ENCODE measurements at places on chromosomes 12 and 14. TPM values are rescaled to one million over a fixed set of nuclear protein-coding genes. Genes with fewer than 3 reads are reported as not detected.

TPPP2 gene
- total RNA-seq: not detected

OR5AU1 gene
- total RNA-seq: not detected

MUCL1 gene
- not detected for total RNA-seq

B4GALNT3 gene
- total RNA-seq: 2.3 TPM

RNASE3 gene
- not detected for total RNA-seq

GDF3 gene
- not detected for total RNA-seq

ADAM21 gene
- total RNA-seq: 0.08 TPM

NYNRIN gene
- 0.31 TPM for total RNA-seq

DNA sequence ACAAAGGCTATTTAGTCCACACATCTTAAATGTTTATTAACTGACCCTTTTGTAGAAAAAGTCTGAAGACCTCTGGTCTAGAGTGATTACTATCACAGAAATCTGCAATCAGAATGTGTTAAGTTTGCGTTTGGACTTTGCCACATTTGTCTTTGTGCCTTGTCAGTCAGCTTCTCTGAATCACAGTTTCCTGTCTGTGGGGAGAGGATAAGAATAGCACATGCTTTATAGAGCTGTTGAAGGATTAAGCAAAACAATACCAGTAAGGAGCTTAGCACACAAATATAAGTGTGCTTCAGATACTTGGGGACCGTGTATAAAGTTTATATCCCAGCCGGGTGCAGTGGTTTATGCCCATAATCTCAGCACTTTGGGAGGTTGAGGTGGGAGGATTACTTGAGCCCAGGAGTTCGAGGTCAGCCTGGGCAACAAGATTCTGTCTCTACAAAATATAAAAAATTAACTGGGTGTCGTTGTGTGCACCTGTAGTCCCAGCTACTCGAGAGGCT, 63.0 kb upstream of the BTG1 start:
- no peaks in the 10 kb centered on the region for H3K27me3 ChIP-seq
- no peak overlapping the region for H3K27ac ChIP-seq
- DNase-seq: peak; percentile 39
- peak overlapping the region; percentile 54 for H3K4me3 ChIP-seq
- no peaks in the 10 kb centered on the region for H3K4me1 ChIP-seq
- no peaks in the 10 kb centered on the region for H3K36me3 ChIP-seq

GRCh38 chr14:76930549-76930948, 98.0 kb downstream of the IRF2BPL start:
- H3K27me3 ChIP-seq: no peaks in the 10 kb centered on the region
- peak overlapping the region; percentile 39 for H3K27ac ChIP-seq
- peaks cover 32% of the 10 kb centered on the region for H3K4me1 ChIP-seq
- H3K36me3 ChIP-seq: no peaks in the 10 kb centered on the region

DNA sequence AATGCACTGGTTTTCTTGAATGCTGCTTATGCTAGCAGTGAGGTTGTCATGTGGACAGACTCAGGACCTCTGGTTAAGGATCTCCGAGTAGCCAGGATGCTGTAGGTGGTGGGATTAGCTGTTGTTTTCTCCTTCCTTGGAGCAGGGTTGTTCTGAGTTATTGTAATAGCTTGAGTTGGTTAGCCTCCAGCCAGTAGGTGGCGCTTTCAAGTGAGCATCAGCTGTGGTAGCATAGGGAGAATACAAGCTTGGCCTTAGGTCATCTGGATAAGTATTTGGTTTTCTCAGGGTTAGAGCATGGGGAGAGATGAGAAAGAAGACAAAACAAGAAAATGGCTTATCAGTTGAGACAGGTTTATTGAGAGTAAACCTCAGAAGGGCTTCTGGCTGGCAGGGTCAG, 299.7 kb upstream of the FBXO33 start:
- no peaks in the 10 kb centered on the region for H3K36me3 ChIP-seq
- DNase-seq: no peak
- no peak overlapping the region for H3K27ac ChIP-seq
- no peaks in the 10 kb centered on the region for H3K27me3 ChIP-seq
- no peaks in the 10 kb centered on the region for H3K4me1 ChIP-seq
- no peak overlapping the region for H3K4me3 ChIP-seq

- DNase-seq: no peak
- H3K27me3 ChIP-seq: no peaks in the 10 kb centered on the region
- H3K4me3 ChIP-seq: no peak overlapping the region
- no peaks in the 10 kb centered on the region for H3K36me3 ChIP-seq
- H3K27ac ChIP-seq: no peak overlapping the region
These were observed 16.9 kb downstream of the FAM222A start for GRCh38 chr12:109730306-109731145.

- H3K4me1 ChIP-seq: no peaks in the 10 kb centered on the region
- H3K4me3 ChIP-seq: no peak overlapping the region
- DNase-seq: no peak
- H3K27me3 ChIP-seq: no peaks in the 10 kb centered on the region
- no peak overlapping the region for H3K27ac ChIP-seq
These were observed 115.2 kb upstream of the BCAT1 start for GRCh38 chr12:25063873-25064628.

GRCh38 chr12:34363050-34363673, 340.9 kb downstream of the ALG10 start:
- H3K4me1 ChIP-seq: no peaks in the 10 kb centered on the region
- H3K4me3 ChIP-seq: peak overlapping the region; percentile 35
- no peak for DNase-seq
- no peaks in the 10 kb centered on the region for H3K36me3 ChIP-seq
- H3K27ac ChIP-seq: peak overlapping the region; percentile 44
- peaks cover 32% of the 10 kb centered on the region for H3K27me3 ChIP-seq

DNA sequence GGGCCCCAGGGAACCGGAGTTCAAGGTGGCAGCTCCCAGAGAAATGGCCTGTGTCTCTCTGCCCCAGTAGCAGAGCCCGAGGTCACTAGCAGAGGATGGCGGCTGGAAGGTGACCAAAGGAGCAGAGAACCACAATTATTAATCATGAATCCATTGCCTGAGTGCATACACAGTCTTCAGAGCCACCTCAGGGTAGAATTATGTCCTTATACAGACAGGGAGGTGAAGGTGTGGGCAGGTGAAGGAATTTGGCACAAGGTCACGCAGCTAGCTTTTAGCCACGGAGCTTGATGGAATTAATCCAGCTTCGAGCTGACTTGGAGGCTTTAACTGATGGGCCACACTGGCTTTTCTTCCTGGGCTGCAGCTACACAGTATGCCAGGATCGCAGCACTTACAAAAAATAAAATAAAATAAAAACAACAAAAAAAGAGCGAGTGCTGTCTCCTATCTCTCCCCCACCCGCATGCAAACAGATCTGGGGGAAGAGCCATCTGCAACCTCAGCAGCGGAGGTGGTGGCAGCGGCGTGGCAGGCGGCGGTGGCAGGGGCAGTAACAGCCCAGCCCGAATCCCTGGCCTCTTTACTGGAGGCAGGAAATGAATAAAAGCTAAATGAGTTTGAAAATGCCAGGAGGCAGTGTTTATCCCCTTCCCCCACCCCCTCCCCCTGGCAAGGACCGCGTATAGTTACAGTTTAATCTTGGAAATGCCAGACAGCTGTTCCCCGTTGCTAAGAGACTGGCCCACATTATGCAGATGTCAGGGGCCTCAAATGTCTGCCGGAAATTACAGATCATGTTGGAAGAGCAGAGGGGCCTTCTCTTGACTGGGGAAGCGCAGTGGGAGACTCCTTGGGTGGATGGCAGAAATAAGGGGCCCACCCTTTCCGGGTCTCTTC, 93.5 kb downstream of the LRRC74A start:
- H3K4me3 ChIP-seq: 0 out of 2 replicates have a peak overlapping the region, but pooled peaks have one; percentile 8
- H3K27ac ChIP-seq: peak overlapping the region; percentile 99
- no peak for DNase-seq
- no peaks in the 10 kb centered on the region for H3K27me3 ChIP-seq

DNA sequence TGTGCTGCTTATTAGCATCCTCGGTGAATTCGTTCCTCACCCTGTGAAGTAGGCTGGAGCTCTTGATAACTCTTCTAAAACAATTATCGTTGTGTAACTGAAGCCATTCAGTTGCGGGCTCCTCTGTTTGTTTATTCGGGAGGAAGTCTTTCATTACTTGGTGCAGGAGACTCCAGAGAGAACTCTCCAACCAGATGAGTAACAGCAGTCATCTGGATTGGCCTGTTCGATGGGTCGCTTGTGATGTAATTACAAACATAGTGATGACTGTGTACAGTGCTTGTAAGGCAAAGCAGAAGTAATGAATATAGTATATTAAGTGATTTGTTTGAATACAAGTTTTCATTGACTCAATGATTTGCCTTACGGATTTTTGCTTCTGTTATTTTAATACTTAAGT, 10.9 kb downstream of the ATP6V0A2 start:
- no peak overlapping the region for H3K4me3 ChIP-seq
- H3K27me3 ChIP-seq: no peaks in the 10 kb centered on the region
- no peak overlapping the region for H3K27ac ChIP-seq
- no peak for DNase-seq
- no peaks in the 10 kb centered on the region for H3K36me3 ChIP-seq
- no peaks in the 10 kb centered on the region for H3K4me1 ChIP-seq

- no peak for DNase-seq
- H3K27ac ChIP-seq: no peak overlapping the region
- H3K27me3 ChIP-seq: no peaks in the 10 kb centered on the region
- H3K4me3 ChIP-seq: no peak overlapping the region
- H3K4me1 ChIP-seq: no peaks in the 10 kb centered on the region
These were observed 27.6 kb downstream of the HELB start for GRCh38 chr12:66329941-66330340.

DNA sequence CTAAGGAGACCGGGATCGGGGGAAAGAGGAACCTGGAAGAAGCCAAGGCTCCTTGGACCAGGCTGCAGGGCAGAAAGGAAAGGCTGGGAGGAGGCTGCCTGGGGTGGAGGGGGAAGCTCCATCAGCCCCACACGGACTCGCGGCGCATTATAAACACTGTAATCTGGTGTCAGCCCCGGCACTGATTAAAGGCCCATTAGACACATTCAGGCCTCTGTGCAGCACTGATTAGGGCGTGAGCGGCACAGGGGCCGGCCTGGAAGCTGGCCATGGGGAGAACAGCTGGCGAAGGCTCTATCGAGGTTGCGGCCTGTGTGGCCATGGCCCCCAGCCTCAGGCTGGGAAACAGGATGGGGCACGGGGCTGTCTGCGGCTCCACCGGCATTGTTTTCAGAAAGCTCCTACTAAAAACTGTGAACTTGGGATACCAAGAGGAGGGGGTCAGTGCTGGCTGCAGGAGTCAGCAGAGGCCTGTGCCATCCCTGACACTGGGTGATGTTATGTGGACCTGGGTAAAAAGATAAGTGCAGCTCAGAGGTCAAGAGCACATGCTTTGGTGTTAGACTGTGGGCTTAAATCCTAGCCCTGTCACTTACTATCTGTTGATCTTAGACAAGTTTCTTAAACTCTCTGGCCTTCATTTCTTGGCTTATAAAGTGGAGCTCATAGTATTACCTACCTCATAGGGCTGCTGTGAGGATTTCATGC, 10.6 kb downstream of the ACVRL1 start:
- H3K27ac ChIP-seq: no peak overlapping the region
- no peak for DNase-seq
- H3K27me3 ChIP-seq: no peaks in the 10 kb centered on the region
- no peaks in the 10 kb centered on the region for H3K36me3 ChIP-seq
- H3K4me3 ChIP-seq: no peak overlapping the region

- no peaks in the 10 kb centered on the region for H3K27me3 ChIP-seq
- peaks cover 25% of the 10 kb centered on the region for H3K4me1 ChIP-seq
- no peak overlapping the region for H3K4me3 ChIP-seq
- DNase-seq: no peak
These were observed 67.5 kb downstream of the DIP2B start for GRCh38 chr12:50572287-50572686.

DNA sequence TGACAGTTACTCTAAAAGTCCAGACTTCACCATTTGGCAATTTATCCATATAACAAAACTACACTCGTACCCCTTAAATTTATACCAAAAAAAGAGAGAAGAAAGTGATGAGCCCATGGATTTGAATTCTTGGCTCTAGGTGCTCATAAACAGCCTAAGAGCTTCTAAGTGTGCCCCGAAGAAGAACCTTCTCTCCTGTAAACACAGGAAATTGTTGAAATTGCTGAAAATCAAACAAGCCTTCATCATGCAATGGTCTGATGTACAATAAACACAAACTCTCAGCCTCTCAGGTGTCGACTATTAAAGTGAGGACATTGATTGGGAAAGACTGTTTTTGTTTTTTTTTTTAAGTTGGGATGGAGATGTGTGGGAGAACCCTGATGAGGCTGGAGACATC, 21.8 kb downstream of the PDE6H start:
- DNase-seq: no peak
- H3K4me1 ChIP-seq: no peaks in the 10 kb centered on the region
- H3K27ac ChIP-seq: no peak overlapping the region
- no peaks in the 10 kb centered on the region for H3K36me3 ChIP-seq

GRCh38 chr12:41548926-41549325, 360.8 kb downstream of the PDZRN4 start:
- no peak overlapping the region for H3K4me3 ChIP-seq
- no peak overlapping the region for H3K27ac ChIP-seq
- DNase-seq: no peak
- H3K36me3 ChIP-seq: no peaks in the 10 kb centered on the region
- H3K4me1 ChIP-seq: no peaks in the 10 kb centered on the region

- peaks cover 24% of the 10 kb centered on the region for H3K4me1 ChIP-seq
- no peak overlapping the region for H3K4me3 ChIP-seq
- no peaks in the 10 kb centered on the region for H3K36me3 ChIP-seq
- peak; percentile 28 for DNase-seq
- peak overlapping the region; percentile 23 for H3K27ac ChIP-seq
These were observed 226.3 kb downstream of the ERC1 start for GRCh38 chr12:1217191-1217949.

DNA sequence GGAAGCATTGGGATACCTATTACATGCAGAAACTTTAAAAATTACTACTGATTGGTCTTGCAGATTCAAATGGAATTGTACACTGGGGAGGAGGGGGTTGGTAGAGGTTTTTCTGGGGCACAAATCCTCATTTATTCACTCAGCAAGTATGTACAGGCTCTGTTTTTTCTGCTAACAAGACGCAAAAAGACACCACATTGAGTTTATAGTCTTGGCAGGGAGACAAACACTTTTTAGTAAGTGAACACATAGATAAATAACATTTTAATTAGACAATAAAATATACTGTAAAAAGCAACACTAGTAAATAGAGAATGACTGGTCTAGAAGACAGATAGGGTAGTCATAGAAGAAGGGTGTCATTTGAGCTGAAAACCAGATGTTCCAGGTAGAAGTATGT, 23.8 kb downstream of the GLIPR1L2 start:
- H3K4me1 ChIP-seq: no peaks in the 10 kb centered on the region
- no peak overlapping the region for H3K4me3 ChIP-seq
- H3K36me3 ChIP-seq: no peaks in the 10 kb centered on the region
- DNase-seq: no peak
- no peaks in the 10 kb centered on the region for H3K27me3 ChIP-seq
